Panc1 (cell line): ENCODE measurements at places on chromosomes 11 and 22. TPM values are rescaled to one million over a fixed set of nuclear protein-coding genes. Genes with fewer than 3 reads are reported as not detected.

BLID gene
- total RNA-seq = 0.41 TPM

KRTAP5-2 gene
- total RNA-seq = not detected

SCN2B gene
- not detected for total RNA-seq

NLRP10 gene
- total RNA-seq = not detected

MS4A3 gene
- 0.13 TPM for total RNA-seq

F2 gene
- total RNA-seq = 0.64 TPM

MS4A6E gene
- not detected for total RNA-seq

TRIM51 gene
- total RNA-seq = not detected

MMP12 gene
- not detected for total RNA-seq

MMP27 gene
- total RNA-seq = not detected

C11orf97 gene
- total RNA-seq = not detected

GVQW3 gene
- total RNA-seq = 3.2 TPM

ENTHD1 gene
- total RNA-seq = not detected

CALCA gene
- not detected for total RNA-seq

GAL3ST1 gene
- total RNA-seq = 1.1 TPM

FXYD6 gene
- total RNA-seq = 0.54 TPM

CYTH4 gene
- 1.3 TPM for total RNA-seq

OPCML gene
- not detected for total RNA-seq
